ENCODE measurements at places on chromosomes 4 and X.

DNA sequence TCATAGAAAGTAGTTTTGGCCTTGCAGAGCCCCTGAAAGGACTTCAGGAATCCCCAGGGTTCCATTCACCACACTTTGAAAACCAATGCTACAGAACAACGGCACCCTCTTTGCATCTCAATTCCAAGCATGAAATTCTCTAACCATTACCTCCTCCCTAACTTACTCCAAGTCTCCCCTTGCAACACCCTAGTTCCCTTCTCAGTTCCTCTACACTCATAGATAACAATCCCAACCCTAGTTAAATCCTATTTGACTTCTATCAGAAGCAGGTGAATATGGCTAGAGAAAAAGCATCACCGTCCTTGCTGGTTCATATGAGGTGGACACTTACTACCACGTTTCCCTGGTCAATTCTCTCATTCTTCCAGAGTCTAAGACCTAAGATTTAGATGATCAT lies 2.4 kb downstream of the RCHY1 start:
- no peak for DNase-seq

DNA sequence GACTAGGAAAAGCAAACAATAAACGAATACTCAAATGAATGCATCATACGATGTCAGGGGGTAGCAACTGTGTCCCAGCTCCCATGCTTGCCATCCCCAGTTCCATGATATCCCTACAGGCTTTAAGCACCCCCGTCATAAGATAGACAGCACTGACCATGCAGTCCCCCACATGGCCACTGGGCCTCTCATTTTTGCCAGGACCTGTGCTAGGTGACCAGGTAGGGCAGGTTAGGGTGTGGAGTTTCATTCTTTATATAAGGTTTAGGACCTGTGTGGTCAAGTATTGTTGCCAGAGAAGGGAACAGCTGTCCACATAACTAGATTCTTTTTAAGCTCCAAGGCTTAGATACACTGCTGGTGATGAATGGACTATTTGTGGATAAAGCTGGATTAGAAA lies 9.7 kb downstream of the PPEF2 start:
- DNase-seq, result no peak

DNA sequence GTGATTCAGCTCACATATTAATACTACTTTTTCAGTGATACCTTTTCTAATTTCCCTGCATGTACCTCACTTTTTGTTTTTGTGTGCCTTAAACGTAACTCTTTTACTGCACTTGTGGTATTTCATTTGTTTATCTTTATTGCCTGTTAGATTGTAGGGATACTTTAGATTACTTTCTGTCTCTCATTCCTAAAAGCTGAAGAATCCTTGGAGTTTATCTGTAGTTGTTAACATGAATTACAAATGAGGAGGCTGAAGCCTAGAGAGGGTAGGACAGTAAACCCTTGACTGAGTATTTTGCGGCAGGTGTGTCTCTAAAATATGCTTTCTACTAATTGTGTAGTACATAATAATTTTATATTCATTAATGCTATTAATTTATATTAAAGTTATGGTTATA lies 34.9 kb downstream of the BMP2K start:
- no peak for DNase-seq

GRCh38 chrX:134619838-134620237 lies 38.4 kb downstream of the PLAC1 start:
- no peak for DNase-seq

- no peak for DNase-seq
Measured at GRCh38 chrX:132071254-132071653, 48.2 kb downstream of the STK26 start.

DNA sequence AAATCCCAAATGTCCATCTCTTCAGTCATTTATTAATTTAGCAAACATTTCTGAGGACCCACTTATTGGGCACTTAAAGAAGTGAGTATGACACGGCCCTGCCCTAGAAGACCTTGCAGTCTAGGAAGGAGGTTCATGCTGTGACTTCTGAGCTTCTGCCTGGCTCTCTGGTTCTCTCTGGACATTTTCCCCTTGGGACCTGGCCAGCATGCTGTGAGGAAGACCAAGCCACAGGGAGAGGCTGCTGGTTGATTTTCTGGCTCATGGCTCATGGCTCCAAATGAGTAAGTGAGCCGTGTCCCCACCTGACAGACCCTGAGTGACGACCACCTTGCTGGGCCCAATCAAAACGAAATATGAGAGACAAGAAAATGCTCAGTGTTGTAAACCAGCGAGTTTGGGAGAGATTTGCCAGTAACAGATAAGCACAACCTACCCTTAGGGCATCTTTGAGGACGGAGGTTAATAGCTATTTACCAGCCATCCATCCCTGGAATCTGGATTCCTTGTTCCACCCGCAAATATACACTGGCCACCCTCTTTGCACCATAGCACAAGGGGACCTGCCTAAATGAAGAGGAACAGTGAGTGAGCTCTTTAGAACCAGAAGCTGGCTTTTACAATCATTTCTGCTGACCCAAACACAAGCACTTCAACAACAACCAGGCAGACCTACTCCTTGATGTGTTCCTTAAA lies 876 bp downstream of the MPP1 start:
- DNase-seq, result no peak

DNA sequence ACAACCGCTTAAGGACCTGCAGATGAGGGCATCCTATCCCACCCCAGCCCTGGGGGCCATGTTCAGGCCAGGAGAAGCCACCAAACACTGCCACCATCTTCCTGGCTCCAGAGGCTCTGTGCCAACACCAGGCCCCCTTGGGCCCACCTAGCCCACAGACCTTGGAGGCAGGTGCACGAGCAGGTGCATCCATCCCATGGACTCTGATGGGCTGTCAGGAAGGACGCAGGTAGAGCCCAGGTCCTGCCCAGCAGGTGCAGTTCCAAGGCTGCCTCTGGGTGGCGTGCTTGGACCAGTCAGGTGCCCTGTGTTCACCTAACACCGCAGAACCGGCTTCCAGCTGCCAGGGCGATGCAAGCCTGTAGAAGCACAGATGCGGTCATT lies 22.8 kb upstream of the PDE6B start:
- DNase-seq, result no peak

DNA sequence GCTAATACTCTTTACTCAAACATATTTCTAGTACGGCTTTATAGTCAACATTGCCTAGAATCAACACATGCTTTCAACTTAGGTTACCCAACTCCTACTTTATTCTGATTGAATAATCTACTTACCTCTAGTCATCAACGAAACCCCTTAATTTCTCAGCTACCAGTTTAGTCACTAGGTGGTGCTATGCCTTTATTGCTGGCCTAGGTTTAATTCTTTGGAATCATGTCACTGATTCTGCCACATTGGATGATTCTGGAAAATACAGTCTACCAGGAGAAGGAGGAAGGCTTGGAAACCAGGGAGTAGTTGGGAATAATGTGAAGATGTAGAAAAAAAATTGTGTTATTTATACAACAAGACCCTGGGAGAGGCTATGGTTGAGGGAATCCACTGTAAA lies 167.7 kb downstream of the DCAF12L2 start:
- no peak for DNase-seq

GRCh38 chr4:109708990-109709389 lies 5.7 kb upstream of the CASP6 start:
- no peak for DNase-seq

GRCh38 chrX:51155566-51155965 lies 177.1 kb upstream of the NUDT10 start:
- no peak for DNase-seq

DNA sequence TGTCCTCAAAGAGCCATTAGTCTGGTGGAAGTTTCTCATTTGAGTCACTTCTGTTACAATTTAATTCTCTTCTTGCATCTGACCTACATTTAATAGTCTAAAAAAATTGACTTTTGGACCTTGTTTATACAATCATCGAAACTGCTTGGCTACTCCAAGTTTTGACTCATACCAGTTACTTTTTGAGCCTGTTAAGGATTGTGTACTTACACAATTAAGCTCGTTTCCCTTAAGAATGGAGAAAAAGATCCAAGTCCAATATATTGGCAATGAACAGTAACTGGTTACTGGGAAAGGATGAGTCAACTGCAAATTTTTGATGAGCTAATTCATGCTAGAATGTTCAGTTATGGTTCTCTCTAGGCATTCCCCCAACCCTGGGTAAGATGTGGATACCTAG lies 58.2 kb downstream of the DCX start:
- DNase-seq, result no peak

- no peak for DNase-seq
Measured at GRCh38 chrX:54945224-54945623, 24.6 kb downstream of the TRO start.

- no peak for DNase-seq
Measured at GRCh38 chr4:71050809-71051208, 57.4 kb downstream of the DCK start.

- no peak for DNase-seq
Measured at GRCh38 chrX:31063114-31063513, 8.7 kb downstream of the FTHL17 start.

DNA sequence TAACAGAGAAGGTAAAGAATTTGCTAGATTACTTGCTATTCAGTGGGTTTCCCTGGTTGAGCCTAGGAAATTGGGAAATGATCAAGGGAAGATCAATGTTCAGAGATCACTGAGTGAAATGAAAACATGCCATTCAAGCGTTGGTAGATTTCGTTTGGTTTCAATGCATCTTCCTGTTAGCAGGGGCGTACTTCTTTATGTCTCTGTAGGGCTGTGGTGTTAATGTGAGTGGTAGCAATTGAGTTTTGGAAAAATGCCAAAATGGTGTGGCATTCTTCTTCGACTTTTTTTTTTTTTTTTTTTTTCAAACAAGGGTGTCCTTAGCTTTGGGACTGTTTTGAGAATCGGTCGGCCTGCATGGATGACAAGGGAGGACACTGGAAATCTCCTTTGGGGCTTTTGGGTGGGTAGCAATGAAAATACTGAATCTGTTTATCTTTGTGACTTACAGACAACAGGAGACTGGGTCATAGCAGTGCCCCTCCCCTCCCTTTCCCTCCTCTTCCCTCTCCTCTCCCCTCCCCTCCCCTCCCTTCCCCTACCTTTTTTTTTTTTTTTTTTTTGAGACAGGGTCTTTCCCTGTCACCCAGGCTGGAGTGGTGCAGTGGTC lies 50.4 kb downstream of the SPRY1 start:
- no peak for DNase-seq

DNA sequence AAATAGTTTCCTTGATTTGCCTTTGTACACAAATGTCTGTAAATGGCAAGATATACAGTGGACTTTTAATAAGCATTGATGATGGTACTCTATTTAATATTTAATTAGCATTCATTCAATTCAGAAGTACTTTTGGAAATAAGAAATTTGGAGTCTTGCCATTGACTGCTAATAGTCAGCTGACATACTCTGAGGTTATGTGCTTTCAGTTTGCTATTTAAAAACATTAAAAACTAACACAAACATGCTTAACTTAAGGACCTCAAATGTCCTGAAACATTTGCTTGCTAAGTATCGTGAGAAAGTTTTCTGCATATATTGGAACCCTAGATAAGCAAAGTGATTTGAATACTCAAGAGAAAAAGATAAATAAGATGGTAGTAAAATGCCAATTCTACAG lies 64.6 kb downstream of the REELD1 start:
- DNase-seq, result no peak

DNA sequence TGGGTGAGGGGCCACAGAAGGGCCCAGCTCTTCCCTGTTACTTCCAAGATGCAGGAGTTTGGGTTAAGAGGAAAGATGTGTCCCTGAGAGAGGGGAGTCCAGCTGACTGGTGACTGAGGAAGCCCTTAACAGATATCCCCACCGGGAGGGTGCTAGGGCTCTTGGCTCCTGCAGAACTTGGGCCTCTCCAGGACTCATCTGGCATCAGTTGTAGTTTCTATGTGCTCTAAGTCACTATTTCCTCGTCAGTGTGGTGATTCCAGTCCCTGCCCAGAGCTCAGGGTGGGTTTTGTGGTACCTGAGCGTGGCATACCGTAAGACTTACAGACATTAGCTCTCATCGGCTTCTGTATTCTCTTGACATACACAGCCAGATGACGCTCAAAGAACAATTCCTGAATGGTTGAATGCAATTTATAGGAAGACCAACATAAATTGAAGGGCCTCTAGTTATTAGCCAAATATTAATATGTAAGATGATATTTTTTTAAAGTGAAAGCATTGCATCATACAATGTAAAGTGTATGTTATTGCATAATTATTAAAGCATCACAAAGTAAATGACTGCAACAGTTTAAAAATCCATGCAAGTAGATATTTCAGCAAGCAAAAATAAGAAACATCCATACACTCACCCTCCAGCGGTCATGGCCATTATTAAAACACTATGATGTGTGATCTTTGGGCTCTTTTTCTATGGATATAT lies 195.5 kb downstream of the PTTG2 start:
- DNase-seq, result no peak

- no peak for DNase-seq
Measured at GRCh38 chr4:21569638-21570037, 378.9 kb downstream of the KCNIP4 start.

DNA sequence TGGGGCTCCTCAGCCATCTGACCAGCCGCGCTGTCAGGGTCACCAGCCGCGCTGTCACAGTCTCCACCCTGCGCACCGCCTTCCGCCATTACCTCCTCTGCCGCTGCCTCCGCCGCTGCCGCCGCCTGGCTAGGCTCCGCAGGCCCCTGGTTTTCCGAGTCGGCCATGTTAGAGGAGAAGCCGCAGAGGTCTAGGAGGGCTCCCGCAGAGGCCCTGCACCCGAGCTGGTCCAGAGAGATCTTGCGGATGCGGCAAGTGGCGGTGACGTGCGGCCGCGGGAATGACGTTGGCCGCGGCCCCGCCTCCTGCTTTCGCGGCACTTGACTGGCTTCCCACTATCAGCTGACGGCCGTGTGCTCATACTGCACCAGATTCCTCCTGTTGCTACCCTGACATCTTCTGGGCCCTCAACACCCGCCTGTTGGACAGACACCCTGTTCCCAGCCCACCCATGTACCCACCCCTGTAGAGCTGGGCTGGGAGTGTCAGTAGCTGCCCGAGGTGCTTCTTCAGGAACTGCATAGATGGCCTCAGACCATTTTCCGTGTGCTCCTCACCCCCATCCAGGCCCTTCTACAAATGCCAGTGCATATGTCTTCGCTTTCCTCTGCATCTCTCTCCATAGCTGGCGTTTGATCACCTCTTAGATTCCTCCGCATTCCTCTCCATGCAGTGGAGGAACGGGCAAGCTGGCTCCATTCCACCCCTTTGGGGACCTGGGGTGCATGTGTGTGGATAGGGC lies at the start of gene NAP1L5:
Gene NAP1L5, minus strand, starts transcription at position 242 of the 742 bp plus-strand sequence. Its CDS starts 75 bp downstream, at position 167.
- DNase-seq, result no peak

DNA sequence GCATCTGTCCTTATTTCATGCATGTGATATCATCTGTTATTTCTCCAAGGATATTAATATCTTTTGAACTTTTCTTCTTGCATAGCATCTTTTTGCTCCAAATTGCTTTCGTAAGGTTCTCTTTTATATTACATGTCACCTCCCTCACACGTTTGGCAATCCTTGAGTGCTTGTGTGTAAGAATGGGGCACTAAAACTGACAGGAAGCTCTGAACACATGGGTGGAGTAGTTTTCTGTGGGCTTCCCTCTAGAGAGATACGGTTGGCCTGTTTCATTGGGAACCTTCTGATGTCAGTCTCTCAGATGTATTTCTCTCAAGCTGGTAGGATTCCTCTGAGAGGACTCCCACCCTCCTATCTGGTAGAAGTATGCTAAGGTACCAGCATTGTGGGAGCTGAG lies 223.0 kb downstream of the MID1 start:
- no peak for DNase-seq
